ENCODE measurements at places on chromosomes 6 and 20.

- DNase-seq, result no peak
These were observed 35.3 kb upstream of the GFOD1 start for GRCh38 chr6:13522656-13523055.

- DNase-seq, result no peak
These were observed at the start of gene NRSN1 for GRCh38 chr6:24125980-24126379. Gene NRSN1, plus strand, starts transcription at chr6:24126215. Its CDS starts 8,113 bp downstream, at chr6:24134328.

DNA sequence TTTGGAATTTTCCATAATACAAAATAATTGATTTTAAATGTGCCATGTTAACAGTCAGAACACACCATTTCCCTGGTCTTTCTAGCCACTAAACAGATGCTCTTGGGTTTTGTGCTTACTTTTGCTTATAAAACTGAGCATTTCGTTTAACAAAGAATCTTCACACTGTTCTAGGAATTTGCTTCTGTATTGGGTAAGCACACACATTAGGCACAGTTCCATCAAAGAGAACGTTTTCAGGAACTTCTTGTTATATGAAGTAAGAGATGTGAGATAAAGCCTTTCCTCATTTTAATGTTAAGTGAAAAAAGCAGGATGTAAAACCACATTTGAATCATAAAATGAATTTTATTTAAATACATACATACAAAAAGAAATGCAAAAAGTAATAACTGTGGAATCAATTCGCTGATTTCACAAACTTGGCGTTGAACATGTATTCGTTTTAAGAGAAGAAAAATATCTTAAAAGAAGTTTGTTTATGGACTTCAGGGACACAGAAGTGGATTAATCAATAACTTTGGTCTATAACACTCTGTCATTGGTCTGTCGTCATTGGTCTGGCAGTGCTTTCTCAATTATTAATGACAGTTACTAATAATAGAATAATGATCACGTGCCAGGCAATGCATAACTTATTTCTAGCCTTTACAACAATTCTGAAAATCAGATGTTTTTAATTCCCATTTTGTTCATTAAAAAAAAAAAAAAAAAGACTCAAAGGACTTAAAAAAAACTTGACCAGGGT is 199.9 kb upstream of the PRDM1 start:
- DNase-seq, result no peak

GRCh38 chr6:113304116-113304515 is 553.0 kb upstream of the MARCKS start:
- no peak for DNase-seq

GRCh38 chr6:169980826-169981450 is 229.5 kb downstream of the ERMARD start:
- no peak for DNase-seq

GRCh38 chr6:148407372-148407771 is 64.7 kb downstream of the SASH1 start:
- DNase-seq, result peak; percentile 39

DNA sequence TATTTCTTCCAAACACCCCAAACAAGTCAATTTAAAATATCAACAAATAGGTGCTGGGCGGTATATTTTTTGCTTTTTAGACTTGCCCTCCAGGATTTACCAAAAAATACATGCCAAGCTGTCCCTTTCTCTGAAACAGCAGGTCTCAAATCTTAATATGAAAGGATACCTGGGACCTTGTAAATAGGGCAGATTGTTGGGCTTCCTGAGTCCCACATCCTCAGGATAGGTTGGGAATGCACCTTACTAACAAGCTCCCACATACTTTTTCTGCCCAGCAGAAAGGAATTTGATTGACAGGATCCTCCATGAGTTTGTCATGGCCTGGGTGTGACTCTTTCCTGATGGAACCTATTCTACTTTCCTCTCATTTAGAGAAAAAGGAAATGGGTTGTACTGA is 4.9 kb upstream of the SLC24A3 start:
- DNase-seq, result no peak

GRCh38 chr6:1851681-1852456 is 242.2 kb downstream of the FOXC1 start:
- no peak for DNase-seq

DNA sequence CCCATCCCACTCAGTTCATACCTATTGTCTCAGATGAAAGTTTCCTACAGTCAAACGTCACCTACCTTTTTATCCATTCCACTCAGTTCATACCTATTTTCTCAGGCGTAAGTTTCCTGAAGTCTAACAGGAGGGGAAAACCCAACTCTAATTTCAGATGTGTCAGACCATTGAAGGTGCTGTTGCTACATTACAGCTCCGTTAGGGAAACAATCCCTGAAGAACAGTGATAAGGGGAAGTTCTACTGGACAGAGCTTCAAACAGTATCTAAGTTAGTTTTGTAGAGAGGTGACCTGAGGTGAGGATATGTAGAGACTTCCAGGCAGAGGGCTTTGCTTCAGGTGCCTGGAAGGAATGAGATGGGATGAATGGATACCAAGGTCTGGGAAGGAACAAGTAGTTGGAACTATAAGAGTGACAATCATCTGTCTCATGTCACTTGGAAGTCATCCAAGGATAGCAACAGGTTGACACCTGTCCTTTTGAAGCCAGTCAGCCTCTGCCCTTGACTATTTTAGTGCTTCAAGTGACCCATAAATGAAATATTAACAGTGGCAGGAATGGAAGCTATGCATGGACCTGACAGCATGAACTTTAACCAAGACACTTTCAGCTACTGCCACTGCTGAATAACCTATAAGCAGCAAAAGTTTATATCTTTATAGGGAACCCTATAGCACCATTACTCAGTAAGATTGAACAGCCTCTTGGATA is 191.6 kb upstream of the MOCS1 start:
- no peak for DNase-seq

GRCh38 chr6:163183806-163184205 is 230.7 kb upstream of the QKI start:
- DNase-seq, result no peak

- DNase-seq, result no peak
These were observed 290.6 kb downstream of the CBLN4 start for GRCh38 chr20:55714736-55715135.

DNA sequence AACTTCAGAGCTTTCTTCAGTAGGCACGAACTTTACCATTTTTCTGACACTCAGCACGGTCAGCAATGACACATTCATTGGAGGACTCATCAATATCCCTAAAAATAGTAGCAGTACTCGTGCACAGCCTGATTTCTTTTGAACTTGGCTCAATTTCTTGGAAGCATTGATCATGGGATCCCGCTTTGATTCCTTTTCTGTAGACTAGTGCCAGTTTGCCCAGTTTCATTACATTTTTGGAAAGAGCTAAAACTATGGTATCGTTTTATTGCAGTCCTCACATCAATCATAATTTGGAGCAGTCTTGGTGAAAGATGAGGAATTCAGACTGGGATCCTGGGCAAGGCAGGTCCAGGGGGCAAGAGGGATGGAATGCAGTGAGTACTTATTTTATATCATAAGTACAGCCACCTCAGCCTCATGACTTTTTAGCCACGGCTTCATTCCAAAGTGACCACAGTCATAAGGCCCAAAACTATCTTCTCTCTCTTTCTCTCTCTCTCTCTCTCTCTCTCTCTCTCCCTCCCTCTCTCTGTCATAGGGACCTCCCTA is 170.9 kb upstream of the AKAP12 start:
- no peak for DNase-seq

GRCh38 chr6:144278659-144279314 is 6.3 kb upstream of the UTRN start:
- DNase-seq, result no peak

DNA sequence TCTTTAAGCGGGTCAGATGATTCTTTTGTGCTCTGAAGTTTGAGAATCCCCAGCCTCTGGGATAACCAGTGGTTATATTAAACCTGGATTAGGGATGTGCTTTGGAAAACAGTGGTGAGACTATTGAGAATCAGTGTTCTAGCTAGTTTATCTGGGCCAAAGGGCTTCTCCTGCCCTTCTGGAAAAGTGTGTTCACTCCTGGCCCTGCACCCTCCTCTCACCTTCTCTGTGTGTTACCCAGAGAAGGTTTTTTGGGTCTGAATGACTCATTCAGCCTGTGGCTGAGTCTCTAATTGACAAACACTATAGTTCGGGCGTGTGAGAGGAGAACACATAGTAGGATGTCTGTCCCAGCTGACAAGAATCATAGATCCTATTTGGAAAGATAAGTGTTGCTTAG is 66.7 kb downstream of the LRRC1 start:
- no peak for DNase-seq

DNA sequence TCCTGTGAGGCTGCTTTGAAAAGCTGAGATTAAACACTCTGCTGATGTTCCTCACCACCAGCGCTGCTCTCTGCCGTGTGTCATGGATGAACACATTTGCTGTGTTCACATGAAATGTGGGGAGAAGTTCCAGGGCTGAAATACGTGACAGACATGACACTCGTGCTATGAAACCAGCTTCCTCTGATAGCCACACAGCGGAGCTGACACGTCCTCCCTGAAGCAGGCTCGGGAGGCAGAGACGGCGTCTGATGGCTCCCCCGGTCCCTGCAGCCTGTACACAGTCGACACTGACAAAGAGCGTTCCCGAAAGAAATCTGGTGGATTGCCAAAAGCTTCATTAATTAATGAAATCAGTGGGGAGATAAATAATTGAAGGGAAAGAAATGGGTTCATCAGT is 17.5 kb downstream of the AGPAT4 start:
- no peak for DNase-seq

DNA sequence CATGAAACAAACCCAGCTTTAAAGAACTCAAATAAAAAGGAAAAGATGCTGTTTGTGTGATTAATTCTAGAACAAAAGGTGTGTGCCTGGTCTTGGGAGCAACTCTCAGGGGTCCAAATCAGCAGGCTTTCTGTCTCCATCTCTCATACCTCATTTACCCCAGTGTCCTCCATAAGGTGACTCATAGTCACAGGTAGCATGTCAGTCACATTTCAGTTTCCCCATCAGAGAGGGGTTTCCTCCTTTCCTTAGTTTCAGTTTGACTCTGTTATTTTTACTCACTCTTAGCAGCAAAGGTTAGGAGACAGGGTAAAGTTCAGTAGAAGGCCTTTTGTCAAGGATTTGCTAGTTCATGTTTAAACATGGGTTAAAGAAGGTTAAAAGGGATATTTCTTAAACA is 46.2 kb downstream of the OGFRL1 start:
- DNase-seq, result no peak

DNA sequence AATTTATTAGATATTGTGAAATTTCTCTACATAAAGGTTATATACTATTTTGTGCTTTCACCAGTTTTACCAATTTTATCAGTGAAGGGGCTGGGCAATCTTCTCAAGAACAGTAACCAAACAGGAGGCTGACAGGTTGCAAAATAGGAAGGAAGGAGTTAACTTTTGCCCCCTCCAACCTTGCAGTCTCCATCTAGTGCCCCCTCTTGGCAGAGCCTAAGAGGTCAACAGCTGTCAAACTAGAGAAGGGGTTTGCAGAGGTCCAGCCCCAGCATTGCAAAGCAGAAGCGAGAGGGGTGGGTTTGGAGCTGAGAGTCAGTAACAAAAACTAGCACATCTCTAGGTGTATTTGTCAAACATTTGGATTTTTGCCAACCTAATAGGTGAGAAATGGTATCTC is 391.0 kb downstream of the CDC5L start:
- DNase-seq, result no peak

- no peak for DNase-seq
These were observed 98.9 kb downstream of the FAM120B start for GRCh38 chr6:170405311-170405975.

DNA sequence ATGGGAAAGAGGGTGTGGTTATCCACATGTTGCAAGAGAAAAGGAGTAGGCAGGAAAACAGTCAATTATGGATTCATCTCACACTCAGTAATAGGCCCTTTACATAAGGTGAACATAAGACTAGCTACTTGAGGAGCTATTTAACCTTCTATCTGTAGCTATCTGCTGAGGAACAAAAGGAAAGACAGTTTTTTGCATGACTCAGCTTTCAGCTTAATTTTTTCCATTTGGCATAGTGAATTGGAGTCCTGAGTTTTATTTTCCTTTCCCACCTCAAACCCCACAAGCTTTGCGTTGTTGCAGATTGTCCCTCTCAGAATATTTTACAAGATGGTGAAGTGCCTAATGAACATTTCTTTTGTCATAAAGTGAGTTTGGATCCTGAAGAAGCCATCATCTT is 32.4 kb downstream of the UBD start:
- no peak for DNase-seq

- DNase-seq, result no peak
These were observed 9.4 kb downstream of the PLAGL1 start for GRCh38 chr6:143998686-143999085.

- no peak for DNase-seq
These were observed 56.0 kb downstream of the CDK5RAP1 start for GRCh38 chr20:33345342-33345741.

DNA sequence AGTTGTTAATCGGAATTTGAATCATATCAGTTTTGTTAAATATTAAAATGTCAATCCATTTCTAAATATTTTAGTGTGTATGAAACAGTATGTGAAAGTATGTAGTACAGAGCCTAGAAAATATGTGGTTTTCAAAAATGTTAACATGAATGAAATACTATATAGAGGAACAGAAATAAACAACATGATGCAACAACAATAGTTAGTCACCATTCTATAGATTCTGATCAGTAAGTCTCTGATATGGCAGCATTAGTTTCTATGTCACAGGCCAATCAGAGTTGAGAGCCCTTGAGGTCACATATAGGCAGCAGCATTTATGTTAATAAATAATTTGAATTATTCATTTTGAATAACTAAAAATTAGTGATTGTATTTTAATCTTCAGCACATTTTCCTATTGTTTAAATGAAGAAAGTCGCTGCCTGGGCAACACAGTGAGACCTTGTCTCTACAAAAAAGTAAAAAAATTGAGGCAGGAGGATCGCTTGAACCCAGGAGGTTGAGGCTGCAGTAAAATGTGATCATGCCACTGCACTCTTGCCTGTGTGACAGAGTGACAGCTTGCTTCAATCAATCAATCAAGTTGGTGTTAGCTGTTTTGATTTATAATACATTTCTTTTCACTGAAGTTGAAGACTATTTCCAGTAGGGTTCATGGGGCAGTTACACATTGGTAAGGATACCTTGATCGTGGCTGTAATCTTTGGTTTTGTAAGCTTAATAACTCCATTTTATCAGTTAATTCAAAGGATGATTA is 11.5 kb upstream of the MAP3K7 start:
- no peak for DNase-seq

DNA sequence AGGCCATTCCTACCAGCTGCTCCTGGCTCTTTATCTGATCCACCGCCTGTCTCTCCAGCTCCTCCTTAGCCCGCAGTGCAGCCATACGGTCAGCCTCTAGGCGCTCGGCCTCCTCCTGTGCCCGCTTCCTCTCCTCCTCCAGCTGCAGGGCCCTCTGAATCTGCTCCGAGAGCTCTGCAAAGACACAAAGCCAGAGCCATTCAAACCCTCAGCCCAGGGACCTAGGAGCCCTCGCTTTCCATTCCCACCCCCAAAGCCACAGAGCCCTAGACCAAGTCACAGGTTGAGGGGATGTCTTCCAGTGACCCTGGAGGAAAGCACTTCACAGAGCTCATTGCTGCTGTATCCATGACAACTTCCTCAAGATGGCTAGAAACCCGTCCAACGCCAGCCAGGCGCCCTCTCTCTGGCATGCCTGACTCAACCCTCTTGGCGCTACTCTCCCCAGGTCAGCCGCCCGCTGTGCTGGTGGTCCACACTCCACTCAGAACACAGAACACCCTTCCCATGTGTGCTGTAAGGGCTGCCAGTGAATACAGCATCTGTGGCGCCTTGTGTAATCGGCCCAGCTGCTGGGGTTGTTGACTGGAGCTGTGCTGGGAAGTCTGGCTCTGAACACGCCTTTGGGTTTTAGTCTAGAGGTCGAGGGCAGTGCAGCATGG is 49.3 kb downstream of the EZR start:
- DNase-seq, result no peak

GRCh38 chr20:19483309-19483708 is 270.9 kb downstream of the SLC24A3 start:
- no peak for DNase-seq
